ENCODE measurements at places on chromosomes 12 and 14.

DNA sequence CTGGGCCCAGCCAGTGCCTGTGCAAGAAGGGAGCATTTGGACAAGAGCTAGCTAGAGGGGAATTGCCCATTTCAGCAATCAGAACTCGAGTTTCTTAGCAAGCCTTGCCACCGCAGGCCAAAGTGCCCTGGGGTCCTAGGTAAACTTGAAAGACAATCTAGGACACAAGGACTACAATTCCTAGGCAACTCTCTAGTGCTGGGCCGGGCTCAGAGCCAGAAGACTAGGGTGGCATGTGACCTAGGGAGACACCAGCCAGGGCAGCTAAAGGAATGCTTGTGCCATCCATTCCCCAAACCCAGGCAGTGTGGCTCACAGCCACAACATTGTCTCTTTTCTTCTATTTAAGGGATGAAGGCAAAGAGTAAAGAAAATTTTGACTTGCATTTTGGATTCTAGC lies 205.0 kb downstream of the BMP4 start:
- H3K36me3 ChIP-seq = no peaks in the 10 kb centered on the region
- no peak overlapping the region for H3K4me3 ChIP-seq
- no peaks in the 10 kb centered on the region for H3K27me3 ChIP-seq
- no peak overlapping the region for H3K27ac ChIP-seq

GRCh38 chr12:49673446-49674317 lies 33.5 kb downstream of the FMNL3 start:
- DNase-seq = no peak
- peak overlapping the region; percentile 91 for H3K27ac ChIP-seq
- no peaks in the 10 kb centered on the region for H3K36me3 ChIP-seq
- H3K4me1 ChIP-seq = peaks cover 85% of the 10 kb centered on the region
- H3K4me3 ChIP-seq = peak overlapping the region; percentile 60

DNA sequence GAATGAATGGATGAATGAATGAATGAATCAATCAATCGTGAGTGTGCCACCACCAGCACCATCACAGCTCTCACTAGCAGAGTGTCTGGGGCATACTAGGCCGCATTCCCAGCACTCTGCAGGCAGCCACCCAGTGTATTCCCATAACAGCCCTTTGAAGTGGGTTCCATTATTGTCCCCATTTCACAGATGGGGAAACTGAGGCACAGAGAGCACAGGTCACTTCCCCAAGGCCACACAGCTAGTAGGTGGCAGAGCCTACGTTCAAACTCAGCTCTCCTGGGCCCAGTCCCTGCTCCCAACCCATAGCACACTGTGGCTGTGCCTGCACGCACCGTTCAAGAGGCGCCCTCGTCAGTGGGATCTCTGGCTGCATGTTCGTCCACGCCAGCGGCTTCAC lies 88.1 kb downstream of the RFLNA start:
- DNase-seq = no peak
- H3K27ac ChIP-seq = no peak overlapping the region
- no peaks in the 10 kb centered on the region for H3K36me3 ChIP-seq

- H3K27ac ChIP-seq = peak overlapping the region; percentile 80
- peaks cover 6% of the 10 kb centered on the region for H3K36me3 ChIP-seq
- H3K4me3 ChIP-seq = peak overlapping the region; percentile 84
- no peaks in the 10 kb centered on the region for H3K27me3 ChIP-seq
- no peak for DNase-seq
- H3K4me1 ChIP-seq = peaks cover 56% of the 10 kb centered on the region
Measured at GRCh38 chr12:112126911-112127310, 1.6 kb downstream of the TRAFD1 start.

DNA sequence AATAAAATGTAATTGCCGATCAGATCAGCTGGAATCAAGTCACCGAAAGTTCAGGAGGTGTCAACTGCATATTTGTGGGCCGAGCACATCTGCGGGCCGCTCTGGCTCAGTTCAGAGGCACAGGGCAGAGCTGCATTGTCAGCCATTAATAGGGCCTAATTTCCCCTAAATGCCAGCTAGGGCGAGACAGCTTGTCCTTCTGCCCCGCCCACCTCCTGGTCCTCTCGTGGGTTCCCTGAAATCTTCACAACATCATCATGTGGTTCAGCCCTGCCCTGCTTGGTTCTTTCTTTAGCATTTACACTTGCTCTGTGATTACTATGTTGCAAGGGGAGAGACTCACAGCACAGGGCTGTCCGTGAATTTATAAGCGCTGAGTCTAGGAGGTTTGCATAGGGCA lies 148.9 kb downstream of the CHST11 start:
- H3K4me3 ChIP-seq = no peak overlapping the region
- H3K27me3 ChIP-seq = no peaks in the 10 kb centered on the region
- no peak overlapping the region for H3K27ac ChIP-seq
- peaks cover 33% of the 10 kb centered on the region for H3K4me1 ChIP-seq
- peaks cover 1% of the 10 kb centered on the region for H3K36me3 ChIP-seq
- no peak for DNase-seq

DNA sequence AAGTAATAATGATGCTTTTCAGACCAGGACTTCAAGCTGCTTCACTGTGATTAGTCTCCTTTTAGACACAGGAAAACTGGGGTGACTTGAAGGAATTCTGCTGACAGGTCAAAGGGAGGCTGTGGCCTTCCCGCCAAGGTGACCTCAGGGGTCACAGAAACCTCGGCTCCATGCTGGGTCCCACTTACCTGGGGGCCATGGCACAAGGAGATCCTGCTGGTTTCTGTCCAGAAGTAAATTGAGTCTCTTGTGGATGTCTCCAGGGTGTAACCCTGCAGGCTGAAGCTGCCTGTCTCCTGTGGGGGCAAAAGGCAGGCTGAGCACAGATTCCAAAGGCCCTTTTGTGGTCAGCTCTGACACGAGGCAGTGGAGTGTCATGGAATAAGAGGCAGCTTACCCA lies 138.7 kb upstream of the MED13L start:
- no peak for DNase-seq
- H3K36me3 ChIP-seq = no peaks in the 10 kb centered on the region
- H3K27me3 ChIP-seq = no peaks in the 10 kb centered on the region
- H3K4me1 ChIP-seq = no peaks in the 10 kb centered on the region

- no peaks in the 10 kb centered on the region for H3K4me1 ChIP-seq
- H3K36me3 ChIP-seq = no peaks in the 10 kb centered on the region
- no peak overlapping the region for H3K4me3 ChIP-seq
- no peak overlapping the region for H3K27ac ChIP-seq
Measured at GRCh38 chr12:60501124-60501729, 905.4 kb downstream of the SLC16A7 start.

DNA sequence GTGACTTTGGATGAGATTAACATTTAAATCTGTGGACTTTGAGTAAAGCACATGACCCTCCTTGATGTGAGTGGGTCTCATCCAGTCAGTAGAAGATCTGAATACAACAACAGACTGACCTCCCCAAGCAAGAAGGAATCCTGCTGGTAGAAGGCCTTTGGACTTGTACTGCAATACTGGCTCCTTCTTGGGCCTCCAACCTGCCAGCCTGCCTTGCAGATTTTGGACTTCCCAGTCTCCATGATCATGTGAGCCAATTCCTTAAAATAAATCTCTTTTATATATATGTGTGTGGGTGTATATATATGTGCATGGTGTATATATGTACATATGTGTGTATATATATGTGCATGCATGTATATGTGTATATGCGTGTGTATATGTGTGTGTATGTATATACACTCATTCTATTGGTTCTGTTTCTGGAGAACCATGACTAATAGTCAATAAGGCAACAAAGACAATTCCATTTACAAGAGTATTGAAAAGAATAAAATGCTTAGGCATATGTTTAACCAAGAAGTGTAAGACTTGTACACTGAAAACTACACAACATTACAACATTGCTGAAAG lies 183.8 kb downstream of the STXBP6 start:
- no peak for DNase-seq
- no peak overlapping the region for H3K4me3 ChIP-seq
- no peak overlapping the region for H3K27ac ChIP-seq
- no peaks in the 10 kb centered on the region for H3K36me3 ChIP-seq
- H3K4me1 ChIP-seq = no peaks in the 10 kb centered on the region

- H3K27me3 ChIP-seq = peaks cover 35% of the 10 kb centered on the region
- H3K4me1 ChIP-seq = no peaks in the 10 kb centered on the region
- no peak overlapping the region for H3K4me3 ChIP-seq
- H3K27ac ChIP-seq = no peak overlapping the region
Measured at GRCh38 chr14:61918998-61919397, 156.8 kb downstream of the SNAPC1 start.

Measured in activated T-cell treated with anti-CD3 and anti-CD28 coated beads, Interleukin-2, amount 50 U/mL, for 72 hours (primary cell).